ENCODE measurements at places on chromosomes 7 and 10. TPM values are rescaled to one million over a fixed set of nuclear protein-coding genes. Genes with fewer than 3 reads are reported as not detected.

Gene MUC3A
- total RNA-seq, result not detected

- DNase-seq, result no peak
- H3K4me1 ChIP-seq, result peaks cover 5% of the 10 kb centered on the region
- no peak overlapping the region for H3K4me3 ChIP-seq
- no peak overlapping the region for H3K27ac ChIP-seq
Observed at GRCh38 chr7:101465576-101466196, 103.0 kb downstream of the COL26A1 start.

DNA sequence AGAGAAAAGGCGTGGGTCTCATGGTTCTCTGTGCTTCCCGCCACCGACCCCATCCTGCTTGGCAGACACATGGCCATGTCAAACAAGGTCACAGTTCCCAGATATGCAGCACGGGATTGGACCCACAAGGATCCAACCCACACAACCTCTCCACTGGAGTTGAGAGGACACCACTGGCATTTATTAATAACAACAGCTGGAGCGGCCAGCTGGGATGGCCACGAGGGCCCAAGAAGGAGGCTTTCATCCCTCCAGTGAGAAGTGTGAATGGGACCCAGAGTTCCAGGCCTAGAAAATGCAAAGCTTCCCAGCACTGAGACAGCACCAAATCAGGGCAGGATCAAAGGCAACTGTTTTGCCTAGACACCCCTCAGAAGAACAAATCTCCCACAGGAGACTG lies 31.5 kb downstream of the FGFR2 start:
- DNase-seq, result no peak
- no peaks in the 10 kb centered on the region for H3K27me3 ChIP-seq
- H3K4me1 ChIP-seq, result peaks cover 35% of the 10 kb centered on the region
- no peak overlapping the region for H3K4me3 ChIP-seq

Gene HGF
- total RNA-seq, result not detected

- H3K27me3 ChIP-seq, result peaks cover 39% of the 10 kb centered on the region
- DNase-seq, result no peak
- peaks cover 18% of the 10 kb centered on the region for H3K4me1 ChIP-seq
- H3K27ac ChIP-seq, result no peak overlapping the region
- 0 out of 2 replicates have a peak overlapping the region, but pooled peaks have one; percentile 30 for H3K4me3 ChIP-seq
Observed at GRCh38 chr7:101743995-101744360, 73.4 kb upstream of the CUX1 start.

- DNase-seq, result no peak
- no peak overlapping the region for H3K4me3 ChIP-seq
- no peak overlapping the region for H3K27ac ChIP-seq
- no peaks in the 10 kb centered on the region for H3K27me3 ChIP-seq
- H3K4me1 ChIP-seq, result no peaks in the 10 kb centered on the region
- H3K36me3 ChIP-seq, result no peaks in the 10 kb centered on the region
Observed at GRCh38 chr10:30991647-30992011, 40.0 kb downstream of the ZNF438 start.

- no peak for DNase-seq
- peaks cover 18% of the 10 kb centered on the region for H3K4me1 ChIP-seq
- no peak overlapping the region for H3K4me3 ChIP-seq
- H3K27ac ChIP-seq, result no peak overlapping the region
Observed at GRCh38 chr7:23108995-23109394, 3.4 kb downstream of the KLHL7 start.

DNA sequence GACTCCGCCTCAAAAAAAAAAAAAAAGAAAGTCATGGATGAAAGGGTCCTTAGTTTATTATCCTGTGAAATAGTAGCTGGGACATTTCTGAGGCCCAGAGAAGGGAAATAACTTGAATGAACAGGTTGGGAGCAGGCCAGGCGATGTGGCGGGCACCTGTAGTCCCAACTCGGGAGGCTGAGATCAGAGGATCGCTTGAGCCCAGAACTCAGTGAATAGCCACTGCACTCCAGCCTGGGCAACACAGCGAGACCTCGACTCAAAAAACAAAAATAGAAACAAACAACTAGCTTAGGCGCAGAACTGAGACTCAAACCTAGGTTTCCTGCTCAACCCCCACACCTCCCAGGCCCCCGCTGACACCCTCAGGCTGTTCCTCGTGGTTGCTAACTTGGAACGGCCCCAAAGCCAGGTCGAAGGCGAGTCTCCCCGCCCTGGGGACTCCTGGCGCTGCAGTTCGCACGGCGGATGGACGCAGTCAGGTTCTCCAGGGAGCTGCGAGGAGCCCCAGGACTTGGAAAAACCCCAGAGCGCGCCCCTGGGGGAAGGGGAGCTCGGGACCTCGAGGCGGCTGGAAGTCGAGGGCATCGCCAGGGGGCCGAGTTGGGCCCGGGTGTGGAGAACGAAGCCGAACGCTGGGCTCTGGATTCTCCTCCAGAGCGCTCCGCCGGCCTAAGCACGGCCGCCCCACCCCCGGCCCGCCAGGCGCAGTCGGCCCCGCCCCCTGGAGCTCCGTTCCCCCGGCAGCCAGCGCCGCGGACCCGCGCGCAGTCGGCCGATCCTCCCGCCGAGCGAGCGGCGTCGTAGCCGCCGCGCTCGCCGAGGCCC lies at the start of gene STOX1:
TSS of gene STOX1 (plus strand) at position 768 of the 828 bp plus-strand sequence. CDS start 93 bp downstream, outside the sequence.
- DNase-seq, result peak; percentile 43
- H3K36me3 ChIP-seq, result no peaks in the 10 kb centered on the region
- H3K4me3 ChIP-seq, result peak within 1 kb of the TSS; percentile 77
- peaks cover 19% of the 10 kb centered on the region for H3K4me1 ChIP-seq
- peak within 1 kb of the TSS; percentile 76 for H3K27ac ChIP-seq

Gene HABP2
- total RNA-seq, result 0.13 TPM

Gene KLHDC10
- total RNA-seq, result 21.6 TPM

- no peaks in the 10 kb centered on the region for H3K4me1 ChIP-seq
- H3K27ac ChIP-seq, result no peak overlapping the region
- H3K4me3 ChIP-seq, result no peak overlapping the region
- DNase-seq, result no peak
Observed at GRCh38 chr10:129288999-129289584, 177.9 kb upstream of the MGMT start.

Gene BICC1
- total RNA-seq, result 0.18 TPM

Gene ALKBH4
- 8.8 TPM for total RNA-seq

DNA sequence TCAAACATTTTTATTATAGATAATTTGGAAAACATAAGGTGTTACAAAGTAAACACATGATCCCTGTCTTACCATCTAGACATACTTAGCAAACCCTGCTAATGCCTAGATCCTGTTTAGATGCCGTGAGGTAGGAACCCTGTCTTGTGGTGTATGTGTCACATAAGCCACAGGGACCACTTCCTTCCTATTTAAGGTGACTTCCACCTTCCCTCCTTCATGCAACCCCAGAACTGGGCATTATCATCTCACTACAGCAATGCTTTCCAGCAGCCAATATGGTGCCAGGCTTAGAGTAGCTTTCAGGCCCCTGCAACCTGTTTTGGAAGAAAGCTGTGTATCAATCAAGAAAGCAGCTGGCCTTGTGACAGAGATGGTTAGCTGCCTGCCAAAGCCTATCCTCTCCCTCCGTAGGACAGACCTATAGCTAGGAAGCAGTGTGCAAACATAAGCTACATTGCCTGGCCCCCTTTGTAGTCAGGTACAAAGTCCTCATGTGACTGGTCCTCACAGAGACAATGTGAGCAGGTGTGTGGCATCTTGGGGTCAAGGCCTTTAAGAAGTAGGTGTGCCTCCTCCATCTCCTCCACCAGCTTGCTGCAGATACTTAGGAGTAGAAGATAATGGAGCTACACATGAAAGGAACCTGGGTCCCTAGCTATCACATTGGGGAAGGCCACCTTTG lies 146.8 kb downstream of the SPAG6 start:
- H3K27me3 ChIP-seq, result no peaks in the 10 kb centered on the region
- H3K4me3 ChIP-seq, result no peak overlapping the region
- no peak for DNase-seq
- H3K27ac ChIP-seq, result no peak overlapping the region

Gene UPK3BL2
- total RNA-seq, result 2.4 TPM

GRCh38 chr7:92797284-92797683 lies 39.1 kb downstream of the CDK6 start:
- no peak for DNase-seq
- H3K4me3 ChIP-seq, result no peak overlapping the region
- no peak overlapping the region for H3K27ac ChIP-seq
- H3K27me3 ChIP-seq, result no peaks in the 10 kb centered on the region

- H3K4me3 ChIP-seq, result no peak overlapping the region
- H3K27me3 ChIP-seq, result no peaks in the 10 kb centered on the region
- H3K27ac ChIP-seq, result no peak overlapping the region
- H3K4me1 ChIP-seq, result no peaks in the 10 kb centered on the region
Observed at GRCh38 chr10:117610321-117610720, 67.8 kb downstream of the EMX2 start.

DNA sequence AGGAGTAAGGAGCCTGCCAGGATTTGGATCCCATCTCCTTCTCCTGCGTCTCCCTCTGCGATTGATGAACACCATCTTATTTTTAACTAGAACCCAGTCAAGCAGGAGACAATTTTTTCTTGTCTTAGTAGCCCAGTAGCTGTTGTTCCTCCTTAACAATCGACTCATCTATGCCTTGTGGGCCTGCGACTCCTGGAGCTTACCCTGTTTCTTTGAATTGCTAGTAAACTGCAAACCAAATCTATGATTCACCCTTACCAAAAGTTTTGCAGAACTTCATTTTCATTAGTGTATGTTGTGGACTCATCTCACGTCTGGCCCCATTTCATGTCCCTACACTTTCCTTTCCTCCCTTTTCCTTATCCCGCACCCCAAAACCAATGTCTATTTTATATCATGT lies 37.7 kb downstream of the TRIL start:
- DNase-seq, result no peak
- no peak overlapping the region for H3K27ac ChIP-seq
- H3K27me3 ChIP-seq, result no peaks in the 10 kb centered on the region
- no peaks in the 10 kb centered on the region for H3K36me3 ChIP-seq
- H3K4me3 ChIP-seq, result no peak overlapping the region

DNA sequence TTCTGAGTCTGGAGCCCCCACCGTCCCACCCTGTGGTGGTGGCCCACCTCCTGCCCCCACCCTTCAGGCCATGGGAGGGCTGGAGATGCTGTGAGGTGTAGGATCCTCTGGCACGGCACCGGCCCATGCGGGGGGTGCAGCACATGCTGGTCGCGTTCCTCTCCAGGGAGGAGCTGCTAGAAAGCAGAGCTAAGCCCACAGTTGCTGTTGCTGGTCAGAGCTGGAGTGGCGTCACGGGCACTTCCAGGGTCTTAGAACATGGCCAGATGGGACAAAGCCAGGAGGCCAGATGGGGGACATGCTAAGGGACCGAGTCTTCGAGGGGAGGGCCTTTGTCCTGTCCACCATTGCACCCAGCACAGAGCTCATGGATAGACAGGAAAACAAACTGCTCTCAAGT lies 21.6 kb downstream of the AGAP3 start:
- H3K4me1 ChIP-seq, result peaks cover 14% of the 10 kb centered on the region
- H3K27ac ChIP-seq, result no peak overlapping the region
- no peak overlapping the region for H3K4me3 ChIP-seq
- no peaks in the 10 kb centered on the region for H3K27me3 ChIP-seq

Gene GIMAP6
- not detected for total RNA-seq

Gene CREB5
- 0.38 TPM for total RNA-seq

Gene FKBP6
- 0.13 TPM for total RNA-seq

DNA sequence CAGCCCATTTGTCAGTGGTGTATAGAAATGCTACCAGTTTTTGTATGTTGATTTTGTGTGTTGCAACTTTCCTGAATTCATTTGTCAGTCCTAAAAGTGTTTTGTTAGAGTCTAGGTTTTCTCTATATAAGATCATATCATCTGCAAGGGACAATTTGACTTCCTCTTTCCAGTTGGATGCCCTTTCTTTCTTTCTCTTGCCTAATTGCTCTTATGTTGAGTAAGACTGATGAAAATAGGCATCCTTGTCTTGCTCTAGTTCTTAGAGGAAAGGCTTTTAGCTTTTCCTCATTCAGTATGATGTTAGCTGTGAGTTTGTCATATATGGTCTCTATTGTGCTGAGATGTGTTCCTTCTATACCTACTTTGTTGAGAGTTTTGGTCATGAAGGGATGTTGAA lies 161.7 kb upstream of the TPK1 start:
- no peak overlapping the region for H3K4me3 ChIP-seq
- no peaks in the 10 kb centered on the region for H3K4me1 ChIP-seq
- no peak for DNase-seq

DNA sequence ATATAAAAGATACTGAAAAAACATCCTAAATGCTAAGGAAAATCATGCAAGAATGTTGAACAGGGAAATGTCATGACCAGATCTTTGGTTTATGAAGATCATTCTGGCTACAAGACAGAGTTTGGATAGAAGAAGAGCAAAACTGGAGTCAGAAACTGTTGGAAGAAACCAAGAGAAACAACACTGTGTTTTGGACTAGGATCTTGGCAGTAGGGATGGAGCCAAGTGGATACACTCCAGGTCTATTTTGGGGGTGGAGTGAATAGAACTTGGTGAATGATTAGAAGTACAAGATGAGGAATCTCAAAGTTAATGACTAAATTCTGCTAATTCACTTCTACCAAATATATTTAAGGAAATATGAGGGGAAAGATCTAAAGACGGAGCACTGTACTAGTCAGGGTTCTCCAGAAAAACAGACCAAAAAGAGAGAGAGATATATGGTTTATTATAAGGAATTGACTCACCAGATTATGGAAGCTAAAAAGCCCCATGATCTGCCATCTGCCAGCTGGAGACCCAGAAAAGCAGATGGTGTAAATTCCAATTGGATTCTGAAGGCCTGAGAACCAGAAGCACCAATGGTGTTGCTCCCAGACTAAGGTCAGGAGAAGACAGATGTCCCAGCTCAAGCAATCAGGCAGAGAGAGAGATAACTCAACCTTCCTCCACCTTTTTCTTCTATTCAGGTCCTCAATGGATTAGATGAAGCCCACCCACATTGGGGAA lies 254.9 kb downstream of the TRIL start:
- no peak overlapping the region for H3K27ac ChIP-seq
- no peaks in the 10 kb centered on the region for H3K4me1 ChIP-seq
- DNase-seq, result no peak
- no peaks in the 10 kb centered on the region for H3K36me3 ChIP-seq
- peaks cover 3% of the 10 kb centered on the region for H3K27me3 ChIP-seq

DNA sequence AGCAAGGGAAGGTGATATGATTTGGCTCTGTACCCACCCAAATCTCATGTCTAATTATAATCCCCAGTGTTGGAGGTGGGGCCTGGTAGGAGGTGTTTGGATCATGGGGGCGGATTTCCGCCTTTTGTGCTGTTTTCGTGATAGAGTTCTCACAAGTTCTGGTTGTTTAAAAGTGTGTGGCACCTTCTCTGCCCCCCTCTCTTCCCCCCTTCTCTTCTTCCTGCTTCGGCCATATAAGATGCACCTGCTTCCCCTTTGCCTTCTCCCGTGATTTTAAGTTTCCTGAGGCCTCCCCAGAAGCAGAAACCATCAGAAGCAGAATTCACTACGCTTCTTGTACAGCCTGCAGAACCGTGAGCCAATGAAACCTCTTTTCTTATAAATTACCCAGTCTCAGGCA lies 21.1 kb downstream of the BTRC start:
- H3K36me3 ChIP-seq, result no peaks in the 10 kb centered on the region
- DNase-seq, result no peak
- H3K4me3 ChIP-seq, result no peak overlapping the region
- H3K4me1 ChIP-seq, result no peaks in the 10 kb centered on the region
- no peak overlapping the region for H3K27ac ChIP-seq
- H3K27me3 ChIP-seq, result no peaks in the 10 kb centered on the region

- H3K4me1 ChIP-seq, result peaks cover 6% of the 10 kb centered on the region
- H3K36me3 ChIP-seq, result no peaks in the 10 kb centered on the region
Observed at GRCh38 chr10:5965266-5965665, 12.1 kb downstream of the IL15RA start.

GRCh38 chr10:9228771-9229170 lies 1174.3 kb downstream of the GATA3 start:
- no peak overlapping the region for H3K4me3 ChIP-seq
- H3K36me3 ChIP-seq, result no peaks in the 10 kb centered on the region
- no peak overlapping the region for H3K27ac ChIP-seq
- no peaks in the 10 kb centered on the region for H3K27me3 ChIP-seq

Data from HepG2 (cell line).